ENCODE measurements at places on chromosomes 12 and 14.

GRCh38 chr12:54431911-54432814 lies 13.1 kb upstream of the ITGA5 start:
- DNase-seq, result no peak

DNA sequence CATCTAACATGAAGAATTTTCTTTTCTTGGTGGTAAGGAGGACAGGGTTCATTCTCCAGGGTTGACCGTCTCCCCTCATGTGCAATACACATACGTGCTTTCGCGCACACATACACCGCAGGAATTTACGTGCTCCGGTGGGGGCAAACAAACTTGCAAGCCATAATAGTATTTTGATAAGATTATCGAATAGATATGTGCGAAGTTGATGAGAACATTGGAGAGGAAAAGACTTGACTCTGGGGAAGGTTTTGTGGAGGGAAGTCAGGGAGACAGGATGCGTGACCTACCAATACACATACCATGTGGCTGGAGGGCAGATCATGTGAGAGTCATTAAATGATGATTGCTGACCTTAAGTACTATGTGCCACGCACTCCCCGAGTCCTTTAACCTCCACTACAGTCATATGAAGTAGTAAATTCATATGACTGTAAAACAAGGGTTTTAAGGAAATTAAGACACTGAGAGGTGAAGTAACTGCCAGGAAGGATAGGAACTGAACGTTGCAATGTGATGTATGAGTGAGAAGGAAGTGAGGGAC lies 921 bp downstream of the RAD51B start:
- peak; percentile 65 for DNase-seq

GRCh38 chr12:53074999-53075370 lies 4.2 kb downstream of the SPRYD3 start:
- DNase-seq, result no peak

DNA sequence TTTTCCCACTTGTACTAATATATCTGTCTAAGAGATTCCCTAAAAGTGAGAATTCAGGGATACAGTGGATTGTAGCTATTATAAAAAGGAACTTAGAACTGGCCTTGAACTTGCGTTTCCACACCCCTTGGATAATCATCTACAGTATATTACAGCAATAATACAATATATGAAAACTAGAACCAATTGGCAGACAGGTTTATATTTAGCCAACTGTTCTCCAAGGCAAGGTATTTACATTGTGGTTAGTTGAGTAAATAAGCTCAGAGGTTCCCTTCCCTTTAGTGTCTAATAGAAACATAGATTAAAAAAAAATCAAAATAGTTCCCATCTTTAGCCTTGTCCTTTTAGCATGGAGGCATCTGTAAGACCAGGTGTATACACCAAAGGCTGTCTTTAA lies 42.1 kb downstream of the LIMA1 start:
- no peak for DNase-seq

DNA sequence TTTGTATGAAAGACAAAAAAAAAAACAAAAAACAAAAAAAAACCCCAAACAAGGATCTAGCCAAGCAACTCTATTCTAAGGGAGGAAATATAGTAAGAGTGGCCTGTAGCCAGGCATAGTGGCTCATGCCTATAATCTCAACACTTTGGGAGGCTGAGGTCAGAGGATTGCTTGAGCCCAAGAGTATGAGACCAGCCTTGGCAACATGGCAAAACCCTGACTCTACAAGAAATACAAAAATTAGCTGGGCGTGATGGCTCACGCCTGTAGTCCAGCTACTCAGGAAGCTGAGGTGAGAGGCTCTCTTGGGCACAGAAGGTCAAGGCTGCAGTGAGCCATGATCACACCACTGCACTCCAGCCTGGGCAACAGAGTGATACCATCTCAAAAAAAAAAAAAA lies 47.9 kb downstream of the TMEM117 start:
- no peak for DNase-seq

- no peak for DNase-seq
These were observed 42.7 kb downstream of the SYNE2 start for GRCh38 chr14:63895510-63895909.

DNA sequence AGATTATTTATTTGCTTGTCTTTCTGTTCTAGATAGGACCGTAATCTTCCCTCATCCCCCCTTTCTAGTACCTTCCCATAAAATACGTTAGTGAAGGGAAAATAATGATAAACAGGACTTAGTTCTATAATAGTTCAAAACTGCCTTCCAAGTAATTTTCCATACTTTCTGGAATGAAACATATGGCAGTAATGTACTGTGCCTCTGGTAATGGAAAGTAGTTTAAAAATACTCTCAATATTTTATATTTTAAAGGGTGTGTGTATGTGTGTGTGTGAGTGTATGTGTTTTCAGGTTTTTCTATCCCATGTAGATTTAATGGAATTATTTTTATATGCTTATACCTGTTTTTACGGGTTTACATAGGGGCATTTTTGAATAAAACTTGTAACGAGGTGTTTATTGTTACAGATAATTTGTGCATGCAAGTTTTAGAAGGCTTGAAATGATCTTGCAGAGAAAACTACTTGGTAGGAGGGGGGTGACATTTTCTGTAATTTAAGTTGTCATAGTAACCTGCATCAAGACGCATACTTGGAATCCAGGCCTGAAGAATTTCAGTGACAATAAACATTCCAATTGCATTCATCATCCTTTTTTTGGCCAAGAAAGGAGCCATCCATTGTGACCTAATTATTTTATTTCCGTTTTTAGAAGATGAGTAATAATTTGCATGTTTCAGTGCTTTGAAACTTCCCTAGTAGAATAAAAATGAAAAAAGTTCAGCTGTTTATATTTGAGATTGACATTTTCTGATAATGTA lies 38.9 kb downstream of the RASSF8 start:
- no peak for DNase-seq

- DNase-seq, result no peak
These were observed 1024.9 kb downstream of the TMEM121 start for GRCh38 chr14:106551265-106551664.

GRCh38 chr12:92601680-92602079 lies 101.1 kb upstream of the PLEKHG7 start:
- no peak for DNase-seq

- DNase-seq, result no peak
These were observed 1.1 kb downstream of the NOC4L start for GRCh38 chr12:132145334-132145733.
